ENCODE measurements at places on chromosomes 6 and 20.

- DNase-seq = no peak
Observed at GRCh38 chr6:111418971-111419693, 63.9 kb downstream of the REV3L start.

DNA sequence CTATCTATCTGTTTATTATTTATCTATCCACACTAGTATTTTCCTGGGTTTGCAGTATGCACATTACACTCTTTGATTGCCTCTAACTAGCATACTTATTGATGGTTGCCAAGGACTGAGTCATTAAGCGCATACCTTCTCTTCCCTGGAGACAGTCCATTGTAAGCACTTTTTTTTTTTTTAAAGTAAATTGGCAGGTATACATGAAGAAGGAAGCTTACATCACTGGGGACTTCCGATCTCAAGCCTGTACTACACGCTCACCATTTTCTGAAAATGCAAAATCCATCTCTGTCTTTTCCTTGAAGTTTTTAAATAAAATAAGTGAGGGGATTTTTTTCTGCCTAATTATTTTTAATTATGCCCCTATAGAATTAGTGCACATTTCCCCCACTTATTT is 63.5 kb downstream of the HMGN3 start:
- DNase-seq = no peak

DNA sequence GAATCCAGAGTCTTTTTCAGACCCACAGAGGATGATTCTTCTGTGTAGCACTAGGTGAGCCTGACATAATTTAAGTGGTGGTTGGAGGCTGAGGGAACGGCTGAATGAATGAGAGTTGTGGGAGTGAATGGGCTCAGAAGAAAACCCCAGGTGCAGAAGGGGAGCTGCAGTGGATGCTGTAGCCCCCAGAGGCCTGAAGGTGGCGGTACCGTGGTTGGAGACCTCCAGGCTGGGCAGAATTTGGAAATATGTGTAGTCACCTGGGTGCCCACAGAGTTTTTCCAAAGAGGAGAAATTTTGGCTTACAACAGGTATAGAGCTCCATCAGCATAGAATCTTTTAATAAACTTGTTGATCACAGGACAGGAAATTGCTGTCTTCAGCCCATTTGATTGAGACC is 6.5 kb upstream of the RAET1G start:
- DNase-seq = no peak

DNA sequence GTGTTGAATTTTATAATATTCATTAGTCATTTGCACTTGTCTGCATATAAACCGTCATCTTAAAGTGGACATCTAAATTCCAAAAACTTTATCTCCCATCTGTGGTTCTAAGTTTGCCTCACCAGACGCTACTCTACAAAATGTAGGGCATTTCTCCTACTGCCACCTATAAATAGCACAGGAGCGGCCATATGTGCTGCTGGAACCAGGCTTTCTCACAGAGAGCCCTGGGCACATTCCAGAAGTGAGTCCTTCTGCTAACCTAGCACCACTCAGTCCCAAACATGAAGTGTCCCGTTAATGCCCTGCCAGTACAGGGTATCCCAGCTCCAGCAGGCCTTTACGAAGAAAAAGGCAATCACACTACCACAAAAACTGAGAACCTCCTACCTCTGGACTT is 153.7 kb downstream of the TMEM242 start:
- no peak for DNase-seq

DNA sequence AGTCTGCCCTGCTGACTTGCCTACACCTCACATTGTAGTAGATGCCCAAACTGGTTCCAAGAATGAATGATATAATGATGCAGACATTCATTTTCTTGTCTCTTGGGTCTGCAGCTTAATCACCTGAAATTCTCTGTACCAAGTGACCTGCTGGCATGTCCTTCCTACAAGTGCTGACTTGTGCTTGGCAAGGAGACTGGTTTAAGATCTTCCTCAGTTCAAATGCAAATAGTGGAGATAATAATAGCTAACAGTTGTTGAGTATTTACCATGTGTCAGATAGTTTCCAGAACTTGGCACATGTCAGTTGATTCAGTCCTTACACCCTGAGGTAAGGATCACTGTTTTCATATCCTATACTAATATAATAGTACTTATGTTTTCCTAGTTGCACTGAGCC is 223.4 kb downstream of the SLC24A3 start:
- DNase-seq = no peak

DNA sequence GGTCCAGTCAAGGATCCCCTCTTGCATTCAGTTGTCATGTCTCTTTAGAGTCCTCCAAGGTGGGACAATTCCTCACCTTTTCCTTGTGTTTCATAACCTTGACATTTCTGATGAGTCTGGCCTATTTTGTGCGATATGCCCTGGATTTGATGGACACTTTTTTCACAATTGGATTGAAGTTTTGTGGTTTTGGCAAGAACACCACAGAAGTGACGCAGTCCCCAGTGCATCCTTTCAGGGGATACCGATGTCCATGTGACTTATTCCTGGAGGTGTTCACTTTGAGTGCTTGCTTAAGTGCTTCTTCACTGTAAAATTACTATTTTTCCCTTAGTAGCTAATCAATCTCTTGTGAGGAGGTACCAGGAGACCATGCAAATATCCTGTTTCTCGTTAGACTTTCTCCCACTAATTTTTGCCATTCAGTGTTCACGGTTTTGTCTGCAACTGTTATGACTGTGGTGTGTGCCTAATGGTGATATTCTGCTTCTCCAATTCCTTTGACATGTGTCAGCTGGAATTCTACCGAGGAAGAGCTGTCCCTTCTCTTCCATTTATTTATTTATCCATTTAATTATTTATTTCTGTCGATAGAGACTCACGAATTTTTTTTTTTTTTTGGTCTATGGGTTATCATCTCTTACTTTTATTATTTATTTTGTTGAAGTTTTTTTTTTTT is 30.8 kb downstream of the BPIFB4 start:
- DNase-seq = no peak

DNA sequence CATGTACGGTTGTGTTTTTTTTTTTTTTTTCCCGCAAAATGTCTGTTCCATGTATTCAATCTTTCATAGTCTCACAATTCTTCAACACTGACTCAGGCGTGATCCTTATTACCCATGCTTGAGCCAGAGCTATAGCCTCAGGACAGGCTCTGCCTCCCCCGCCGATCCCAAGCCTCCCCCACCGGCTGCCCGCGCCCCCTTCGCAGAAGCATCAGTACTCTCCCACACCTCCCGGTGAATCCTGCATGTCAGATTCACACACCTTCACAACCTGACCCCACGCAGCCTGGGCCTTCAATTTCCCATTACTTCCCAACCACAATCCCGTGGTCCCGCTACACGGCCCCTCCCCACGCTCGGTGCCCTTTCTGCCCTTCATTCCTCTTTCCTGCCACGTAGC is 401.5 kb upstream of the JARID2 start:
- no peak for DNase-seq

DNA sequence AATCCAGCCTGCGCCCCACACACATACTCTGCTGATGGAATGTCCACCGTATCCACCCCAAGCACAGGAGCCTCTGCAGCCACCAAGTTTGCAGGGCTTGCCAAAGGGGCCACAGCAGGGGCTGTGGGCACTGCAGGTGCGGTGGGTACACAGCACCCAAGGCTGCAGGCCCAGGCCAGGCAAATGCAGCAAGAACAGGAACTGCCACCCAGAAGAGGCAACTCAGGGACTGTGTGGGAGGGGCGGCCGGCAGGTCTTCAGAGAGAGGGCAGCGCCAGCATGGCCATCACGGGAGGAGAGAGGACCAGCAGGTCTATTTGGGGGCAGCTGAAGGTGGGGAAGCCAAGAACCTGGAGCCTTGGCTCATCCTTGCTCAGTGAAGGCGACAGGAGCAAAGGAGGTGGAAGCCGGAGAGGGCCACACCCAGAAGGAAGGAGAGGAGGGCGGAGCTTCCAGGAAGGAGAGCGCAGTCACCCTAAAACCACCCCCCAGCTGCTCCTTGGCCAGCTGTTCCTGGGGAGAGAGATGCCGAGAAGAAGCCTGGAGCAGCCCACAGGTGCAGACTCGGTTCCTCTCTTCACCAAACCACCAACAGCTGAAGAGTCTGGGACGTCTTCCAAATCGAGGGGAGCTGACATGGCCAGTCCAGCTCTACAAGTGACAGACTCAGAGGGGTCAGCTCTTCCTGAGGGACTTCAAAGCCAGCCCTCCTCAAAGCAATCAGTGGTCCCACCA is 265.1 kb upstream of the CDYL start:
- DNase-seq = no peak
